Mesenteric fat pad (tissue), 1 donor: ENCODE measurements at places on chromosomes 13 and 19. TPM values are rescaled to one million over a fixed set of nuclear protein-coding genes. Genes with fewer than 3 reads are reported as not detected.

HSPB6 gene
- 506 TPM for total RNA-seq

NHLRC3 gene
- 27.5 TPM for total RNA-seq

ABHD13 gene
- 8.5 TPM for total RNA-seq

CAMSAP3 gene
- total RNA-seq, result 0.32 TPM

POU2F2 gene
- 2.7 TPM for total RNA-seq

- DNase-seq, result no peak
These were observed 150.1 kb downstream of the SHISA2 start for GRCh38 chr13:25901460-25902376.

GRCh38 chr13:36548129-36548528 is 115.8 kb downstream of the CCNA1 start:
- no peak for DNase-seq

- DNase-seq, result no peak
These were observed 1124.2 kb downstream of the SLITRK1 start for GRCh38 chr13:82758044-82758443.

DNA sequence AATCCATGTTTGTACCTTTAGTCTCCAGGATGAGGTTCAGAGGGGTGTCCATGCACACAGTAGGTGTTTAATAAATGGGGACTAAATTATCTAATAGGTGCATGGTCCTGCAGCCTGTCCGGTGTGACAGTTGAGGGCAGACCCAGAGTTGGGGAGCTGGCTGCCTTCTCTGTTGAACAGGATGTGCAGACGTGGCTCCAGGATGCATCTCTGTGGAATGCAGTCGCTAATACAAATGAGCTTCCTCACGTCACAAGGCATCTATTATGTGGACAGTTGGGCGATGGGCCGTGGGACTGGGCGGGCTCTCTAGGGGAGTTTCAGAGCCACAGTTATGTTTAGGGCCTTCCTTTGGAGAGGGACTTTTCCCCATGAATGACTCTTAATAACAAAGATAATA is 71.0 kb downstream of the SIPA1L3 start:
- DNase-seq, result peak; percentile 81

GRCh38 chr13:79727086-79727485 is 246.1 kb downstream of the NDFIP2 start:
- no peak for DNase-seq

DNA sequence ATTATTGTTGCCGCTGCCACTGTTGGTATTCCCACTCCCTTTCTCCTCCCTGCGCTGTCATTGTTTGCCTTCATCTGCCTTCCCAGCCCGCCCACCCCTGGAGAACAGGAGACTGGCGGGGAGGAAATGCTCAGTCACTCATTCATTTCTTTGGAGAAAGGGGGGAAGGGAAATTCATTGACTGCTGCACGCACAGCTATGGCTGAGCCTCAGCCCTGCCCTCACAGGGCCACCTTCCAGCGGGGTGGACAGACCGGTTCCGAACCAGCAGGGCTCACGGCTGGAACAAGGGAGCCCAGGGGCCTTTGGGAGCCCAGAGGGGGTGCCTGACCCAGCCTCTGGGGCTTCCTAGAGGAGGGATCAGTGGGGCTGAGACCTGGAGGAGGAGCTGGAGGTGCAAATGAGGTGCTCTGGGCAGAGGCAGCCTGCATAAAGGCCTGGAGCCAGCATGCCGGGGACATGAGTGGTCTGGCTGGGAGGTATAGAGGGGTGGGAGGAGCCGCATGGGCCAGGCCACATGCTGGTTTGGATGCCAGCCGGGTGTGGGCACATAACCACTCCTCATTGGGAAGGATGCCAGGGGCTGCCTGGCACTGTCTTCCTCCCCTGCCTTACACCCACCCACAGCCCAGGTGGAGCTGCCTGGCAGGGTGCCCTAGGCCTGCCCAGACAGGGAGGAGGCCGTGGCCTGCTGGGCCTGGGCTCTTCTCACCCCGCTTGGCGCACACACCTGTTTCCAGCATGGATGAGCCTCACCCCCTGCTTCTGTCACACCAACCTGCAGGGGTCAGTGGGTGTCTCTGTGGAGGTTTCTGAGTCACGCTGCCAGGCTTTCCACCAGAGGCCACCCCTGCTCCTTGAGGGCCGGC is 26.8 kb downstream of the PPP5C start:
- DNase-seq, result peak; percentile 85

DNA sequence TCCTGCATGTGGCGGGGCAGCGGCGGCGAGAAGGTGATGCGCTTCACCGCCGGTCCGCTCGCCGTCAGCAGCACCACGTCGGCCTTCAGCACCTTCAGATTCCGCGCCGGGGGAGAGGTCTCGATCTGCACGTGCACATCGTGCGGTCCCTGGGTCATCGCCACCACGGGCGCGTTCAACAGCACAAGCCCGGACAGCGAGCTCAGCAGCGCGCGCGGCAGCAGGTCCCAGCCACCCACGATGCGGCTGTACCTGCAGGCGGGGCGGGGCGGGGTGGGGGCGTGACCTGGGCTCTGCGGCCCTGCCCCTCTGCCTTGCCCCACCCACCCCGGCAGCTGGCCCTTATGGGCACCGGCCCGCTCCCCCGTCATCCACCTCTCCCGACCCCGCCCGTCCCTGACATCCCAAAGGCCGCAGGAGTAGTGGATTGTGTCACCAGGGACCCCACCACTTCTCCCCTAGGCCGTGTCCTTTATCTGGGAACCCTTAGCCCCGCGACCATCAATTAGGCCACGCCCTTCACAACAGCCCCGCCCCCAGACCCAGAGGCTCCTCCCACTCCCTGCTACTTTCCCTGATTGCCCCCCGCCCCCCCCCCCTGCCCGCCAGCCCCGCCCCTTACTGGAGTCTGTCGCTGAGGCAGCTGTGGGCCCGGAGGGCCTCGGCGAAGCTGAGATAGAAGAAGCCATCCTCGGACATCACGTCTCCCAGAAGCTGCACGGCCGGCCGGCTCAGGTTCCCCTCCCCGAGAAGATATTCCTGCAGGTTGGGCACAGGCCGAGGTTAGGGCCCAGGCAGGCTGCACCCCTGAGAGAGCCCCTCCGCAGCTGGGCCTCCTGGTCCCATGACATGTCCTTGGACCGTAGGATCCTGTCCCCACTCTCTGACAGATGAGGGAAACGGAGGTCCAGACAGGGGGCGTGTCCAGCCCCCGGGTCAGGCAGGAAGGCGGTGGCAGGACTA is 6.1 kb downstream of the IL4I1 start:
- DNase-seq, result no peak

GRCh38 chr19:11324079-11324661 is 15.3 kb downstream of the RAB3D start:
- no peak for DNase-seq
